CD4-positive, alpha-beta memory T cell (primary cell): ENCODE measurements at places on chromosomes 2 and 18.

- DNase-seq = no peak
Measured at GRCh38 chr2:235194836-235195235, 243.0 kb downstream of the SH3BP4 start.

DNA sequence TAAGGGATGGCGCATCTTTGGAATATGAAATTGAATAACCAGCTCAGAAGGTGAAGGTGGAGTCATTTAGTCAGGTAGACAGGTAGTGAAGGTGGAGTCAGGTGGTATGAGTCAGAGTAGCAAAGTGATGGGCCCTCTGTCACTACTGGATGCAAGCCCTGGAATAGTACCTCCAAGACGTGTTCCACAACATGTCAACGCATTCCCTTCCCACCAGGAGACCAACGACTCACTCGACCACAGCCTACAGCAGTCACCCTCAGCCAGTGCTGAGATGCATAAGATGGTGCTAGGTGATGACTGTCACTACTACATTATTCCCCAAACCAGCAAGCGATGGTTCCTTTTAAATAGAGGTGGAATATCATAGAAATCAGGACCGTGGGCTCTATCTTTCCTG, 6.8 kb downstream of the CPLX4 start:
- no peak for DNase-seq

DNA sequence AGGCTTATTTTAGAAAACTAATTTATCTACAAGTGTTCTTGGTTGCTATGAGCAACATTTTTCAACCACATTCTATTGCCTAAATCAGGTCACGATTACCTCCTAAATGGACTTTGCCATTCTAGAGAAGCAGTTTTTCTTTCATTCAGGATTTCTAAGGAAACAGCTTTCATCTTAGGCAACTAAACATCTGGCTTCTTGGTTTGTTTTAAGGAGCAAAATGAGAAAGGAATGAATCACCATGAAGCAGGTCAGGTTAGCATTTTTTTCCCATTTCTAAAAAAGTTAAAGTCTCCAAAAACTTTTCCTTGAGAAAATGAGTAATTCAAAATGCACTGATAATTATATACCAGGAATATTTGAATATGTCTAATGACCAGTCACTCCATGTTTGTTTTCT, 114.8 kb downstream of the GAREM1 start:
- DNase-seq = no peak

DNA sequence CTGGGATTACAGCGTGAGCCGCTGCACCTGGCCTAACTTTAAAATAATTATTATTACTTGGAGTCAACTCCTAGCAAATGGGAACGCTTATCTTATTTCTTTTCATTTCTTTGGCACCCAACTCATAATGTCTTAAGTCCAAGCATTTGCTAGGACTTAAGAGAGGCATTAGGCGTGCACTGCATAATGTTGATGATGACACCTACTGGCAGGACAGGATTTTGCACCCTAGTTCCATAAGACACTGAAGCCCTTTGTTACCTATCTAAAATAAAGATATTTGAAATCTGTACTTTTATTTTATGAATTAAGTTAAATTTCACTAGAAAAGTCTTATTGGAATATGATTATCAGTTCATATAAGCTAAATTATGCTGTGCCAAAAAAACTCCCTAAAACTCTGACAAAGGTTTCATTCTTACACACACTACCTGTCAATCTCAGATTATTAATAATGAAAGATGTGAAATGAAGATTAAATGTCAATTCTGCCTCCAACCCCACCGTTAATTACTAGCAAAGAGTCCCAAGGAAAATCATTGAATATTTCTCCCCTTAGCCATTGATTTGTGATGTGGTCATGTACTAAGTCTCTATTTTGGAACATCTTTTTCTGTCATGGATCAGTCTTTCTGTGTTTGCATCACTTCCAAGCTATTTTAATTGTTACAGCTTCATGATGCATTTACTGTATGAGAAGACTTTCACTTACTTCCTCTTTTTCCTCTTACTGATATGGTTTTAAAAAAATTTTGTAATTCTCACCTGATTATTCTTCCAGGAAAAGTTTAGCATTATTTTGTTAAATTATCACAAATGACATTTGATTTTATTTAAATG, 12.7 kb upstream of the CDH2 start:
- no peak for DNase-seq

- no peak for DNase-seq
Measured at GRCh38 chr2:60808330-60808801, 52.3 kb downstream of the PAPOLG start.

DNA sequence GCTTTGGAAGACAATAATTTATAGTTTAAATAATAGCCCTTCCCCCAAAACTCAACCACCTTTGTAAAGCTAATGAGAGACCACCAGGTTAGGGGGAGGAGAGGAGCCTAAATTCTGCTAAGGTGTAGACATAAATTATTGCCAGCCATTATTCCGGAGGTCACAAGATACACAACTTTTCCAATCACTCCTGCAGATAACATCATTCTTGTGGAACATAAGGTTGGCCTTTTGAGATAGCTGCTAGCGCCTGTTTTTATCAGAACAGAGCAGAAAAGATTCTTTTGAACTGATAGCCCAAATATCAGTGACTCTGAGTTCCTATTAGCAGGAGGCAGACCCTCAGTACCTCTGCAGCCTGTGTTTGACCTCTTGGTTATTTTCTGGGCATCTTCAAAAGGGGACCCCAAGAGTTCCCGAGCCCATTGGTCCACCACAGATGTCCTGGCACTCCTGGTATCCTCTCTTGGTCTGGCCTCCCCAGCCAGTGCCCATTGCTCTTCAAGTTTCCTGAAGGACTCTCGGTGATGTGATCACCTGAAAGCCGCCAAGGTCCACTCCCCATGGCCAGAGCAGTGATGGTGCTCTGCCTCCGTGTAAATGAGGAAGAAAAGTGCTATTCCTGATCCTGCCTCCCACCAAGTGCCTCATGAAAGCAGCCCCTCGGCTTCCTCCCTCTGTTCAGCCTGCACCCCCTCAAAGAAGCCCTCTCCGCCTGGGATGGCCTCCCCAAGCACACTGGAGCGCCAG, 38.5 kb upstream of the LAPTM4A start:
- DNase-seq = no peak

GRCh38 chr2:19888831-19889230, 13.0 kb downstream of the TTC32 start:
- DNase-seq = no peak

- no peak for DNase-seq
Measured at GRCh38 chr2:102444233-102444632, 21.3 kb downstream of the IL18RAP start.
